ENCODE measurements at places on chromosomes 3 and 15.
A peak's percentile ranks its signal among the peaks of the same experiment; 100 is the strongest.

DNA sequence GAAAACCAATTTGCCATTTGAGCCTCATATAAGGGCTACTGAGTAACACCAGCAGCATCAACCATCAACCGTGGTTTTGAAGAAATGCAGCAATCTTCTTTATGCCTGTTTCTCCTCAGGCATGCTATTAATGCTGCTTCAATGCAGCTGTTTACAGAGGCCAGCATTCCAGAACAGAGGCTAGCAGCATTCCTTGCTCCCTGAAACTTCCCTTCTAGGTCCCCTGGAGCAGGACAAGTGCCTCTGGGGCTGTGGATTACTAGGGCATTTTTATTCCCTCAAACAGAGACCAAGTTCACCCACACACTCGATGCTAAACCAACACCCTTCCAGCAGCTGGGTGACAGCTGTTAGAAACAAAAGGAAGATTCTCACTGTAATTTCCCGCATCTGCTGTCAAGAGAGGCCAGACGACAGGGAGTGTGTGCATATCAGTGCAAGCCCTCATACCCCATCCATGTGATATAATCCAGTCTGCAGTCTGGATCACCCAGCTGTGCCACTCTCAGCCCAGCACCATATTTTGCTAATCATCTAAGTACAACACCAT, 57.5 kb downstream of the HOMER2 start:
- DNase-seq, result no peak

DNA sequence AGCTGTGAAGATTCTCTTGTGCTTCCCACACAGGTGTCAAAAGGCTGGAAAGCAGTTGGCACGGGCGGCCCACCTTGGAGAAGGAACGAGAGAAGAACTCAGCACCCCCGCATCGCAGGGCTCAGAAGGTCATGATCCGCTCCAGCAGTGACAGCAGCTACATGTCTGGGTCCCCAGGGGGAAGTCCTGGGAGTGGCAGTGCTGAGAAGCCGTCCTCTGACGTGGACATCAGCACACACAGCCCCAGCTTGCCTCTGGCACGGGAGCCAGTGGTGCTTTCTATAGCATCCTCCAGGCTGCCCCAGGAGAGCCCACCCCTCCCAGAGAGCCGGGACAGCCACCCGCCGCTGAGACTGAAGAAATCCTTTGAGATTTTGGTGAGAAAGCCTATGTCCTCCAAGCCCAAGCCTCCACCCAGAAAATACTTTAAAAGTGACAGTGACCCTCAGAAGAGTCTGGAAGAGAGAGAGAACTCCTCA, 31.4 kb downstream of the STARD5 start:
- DNase-seq, result peak; percentile 58

DNA sequence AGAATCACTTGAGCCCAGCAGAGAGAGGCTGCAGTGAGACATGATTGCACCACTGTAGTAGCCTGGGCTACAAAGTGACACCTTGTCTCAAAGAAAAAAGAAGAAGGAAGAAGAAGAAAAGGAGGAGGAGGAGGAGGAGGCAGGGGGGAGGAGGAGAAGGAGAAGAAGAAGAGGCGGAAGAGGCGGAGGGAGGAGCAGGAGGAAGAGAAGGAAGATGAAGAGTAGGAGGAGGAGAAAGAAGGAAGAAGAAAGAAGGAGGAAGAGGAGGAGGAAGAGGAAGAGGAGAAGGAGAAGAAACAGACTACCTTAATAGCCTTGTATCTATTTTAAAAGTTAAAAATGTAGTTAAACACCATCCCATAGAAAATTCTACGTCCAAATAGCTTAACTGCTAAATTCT, 19.1 kb upstream of the ARF4 start:
- DNase-seq, result no peak

- no peak for DNase-seq
Observed at GRCh38 chr3:114005481-114005880, 50.8 kb downstream of the CCDC191 start.

DNA sequence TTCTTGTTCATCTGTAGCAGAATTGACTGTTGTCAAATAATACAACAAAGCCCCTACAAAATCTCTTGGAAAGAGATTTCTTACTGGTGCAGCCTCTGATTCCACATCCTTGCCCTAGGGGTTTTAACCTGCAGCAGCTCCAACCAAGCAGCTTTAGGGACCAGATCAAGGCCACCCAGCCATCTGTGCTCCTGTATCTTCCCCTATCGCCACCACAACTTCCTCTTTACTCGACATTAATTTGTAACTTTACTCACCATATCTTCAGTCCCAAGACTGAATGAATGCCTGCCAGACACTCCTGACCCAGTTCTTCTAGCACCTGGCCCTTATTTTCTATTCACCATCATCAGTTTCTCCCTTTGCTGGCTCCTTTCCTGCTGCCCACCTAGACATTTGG, 156.6 kb upstream of the IL12A start:
- no peak for DNase-seq

- DNase-seq, result no peak
Observed at GRCh38 chr3:66662894-66663293, 162.1 kb upstream of the LRIG1 start.

DNA sequence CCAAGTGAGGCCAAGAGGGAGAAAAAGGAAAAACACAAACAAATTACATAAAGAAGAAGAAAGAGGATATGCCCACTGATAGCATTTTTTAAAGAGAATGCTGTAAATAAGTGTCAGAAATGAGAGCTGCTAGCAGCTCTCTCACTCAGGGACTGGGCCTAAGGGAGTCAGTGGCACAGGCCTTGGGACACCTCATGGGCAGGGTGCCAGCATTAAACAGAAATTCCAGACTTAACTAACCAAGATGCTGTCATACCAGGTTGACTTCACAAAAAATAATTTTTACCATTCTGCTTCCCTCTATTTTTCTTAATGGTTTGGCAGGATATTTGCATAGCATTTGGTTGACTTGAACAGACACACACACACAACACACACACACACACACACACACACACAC, 92.3 kb upstream of the ADAMTSL3 start:
- no peak for DNase-seq
